ENCODE measurements at places on chromosomes 6 and 20.
A peak's percentile ranks its signal among the peaks of the same experiment; 100 is the strongest.

DNA sequence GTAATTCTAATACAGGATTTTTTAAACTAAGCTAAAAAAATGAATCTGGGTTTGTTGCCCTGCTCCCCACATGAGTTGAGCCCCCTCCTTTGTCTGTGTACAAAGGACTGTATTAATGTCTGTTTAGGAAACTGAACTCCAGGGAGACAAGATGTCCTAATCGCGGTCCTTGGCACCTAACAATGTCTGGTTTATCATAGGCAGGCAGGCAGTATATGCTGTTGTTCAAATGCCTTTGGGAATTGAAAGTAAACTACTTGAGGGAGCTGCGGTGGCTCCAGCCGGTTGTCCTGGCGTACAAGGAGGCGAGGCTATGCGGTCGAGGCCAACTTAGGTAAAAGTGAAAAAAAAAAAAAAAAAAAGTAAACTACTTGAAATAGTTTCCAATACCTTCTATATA, 98.5 kb downstream of the TULP4 start:
- no peak for DNase-seq

GRCh38 chr20:63740070-63740626, 572 bp downstream of the SLC2A4RG start:
- DNase-seq = no peak

DNA sequence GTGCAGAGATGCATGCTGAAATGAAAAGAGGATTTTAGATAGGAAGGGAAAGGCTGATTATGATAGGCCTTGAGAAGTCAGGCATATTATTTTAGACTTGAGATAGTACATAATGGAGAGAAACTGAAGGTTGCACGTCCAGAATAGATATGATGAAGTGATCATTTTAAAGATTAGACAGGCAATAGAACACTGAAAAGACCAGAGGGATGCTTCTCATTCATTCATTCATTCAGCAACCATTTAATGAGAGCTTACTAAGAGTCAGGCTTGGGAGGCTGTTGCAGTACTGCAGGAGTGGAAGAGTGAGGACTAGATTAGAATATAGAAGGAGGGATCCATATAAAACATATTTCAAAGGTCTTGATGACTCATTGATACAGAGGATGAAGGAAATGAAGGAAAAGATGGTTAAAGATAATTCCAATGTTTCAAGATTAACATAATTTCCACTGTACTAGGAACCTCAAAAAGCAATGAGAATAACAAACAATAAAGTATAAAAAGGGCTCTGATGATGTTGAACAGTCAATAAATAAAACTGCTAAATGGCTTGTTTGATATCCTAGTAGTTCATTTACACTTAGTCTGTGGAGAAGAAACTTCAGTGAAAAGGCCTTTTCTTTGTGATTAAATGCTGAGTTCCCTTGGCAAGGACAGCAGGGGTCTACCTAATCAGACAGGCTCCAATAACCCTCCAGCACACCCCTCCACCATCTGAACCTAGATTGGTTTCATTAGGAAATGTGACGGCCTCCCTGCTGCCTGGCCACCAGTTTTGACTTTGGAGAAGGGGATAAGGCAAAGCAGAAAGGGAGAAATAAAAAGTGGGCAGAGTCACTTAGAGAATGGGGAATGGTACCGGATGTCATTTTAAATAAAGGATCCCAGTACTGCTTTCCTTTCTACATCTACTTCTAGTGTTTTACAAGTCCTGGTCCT, 5.3 kb upstream of the FBXO9 start:
- DNase-seq = no peak

DNA sequence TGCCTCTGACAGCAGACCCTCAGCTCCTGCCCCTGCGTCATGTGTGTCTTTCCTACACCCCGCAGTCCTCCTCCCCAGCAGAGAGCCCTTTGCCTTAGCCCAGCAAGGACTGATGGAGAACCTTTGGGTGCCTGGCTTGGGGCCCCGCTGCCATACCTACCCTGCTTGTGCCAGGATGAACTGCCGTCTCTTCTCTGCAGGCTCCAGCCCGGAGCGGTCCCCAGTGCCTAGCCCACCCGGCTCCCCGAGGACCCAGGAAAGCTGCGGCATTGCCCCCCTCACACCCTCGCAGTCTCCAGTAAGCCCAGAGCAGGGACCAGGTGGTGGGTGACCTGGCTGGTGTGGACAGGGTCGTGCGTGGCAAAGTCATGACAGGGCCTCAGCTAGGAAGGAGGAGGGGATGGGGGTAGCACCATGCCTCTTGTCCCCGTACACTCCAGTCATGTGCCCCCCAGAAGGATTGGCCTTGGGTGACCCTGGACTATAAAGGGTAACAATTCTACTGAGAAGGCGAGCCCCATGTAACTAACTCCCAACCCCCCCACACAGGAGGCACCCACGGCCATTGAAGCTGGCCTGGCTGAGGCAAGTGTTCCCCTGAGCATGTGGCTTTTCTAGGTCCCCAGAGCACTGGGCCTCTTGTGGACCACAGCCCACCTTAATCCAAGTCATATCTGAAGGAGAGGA, 8.3 kb downstream of the HSPA12B start:
- no peak for DNase-seq

GRCh38 chr6:56891754-56892153, 63.2 kb upstream of the BEND6 start:
- no peak for DNase-seq

GRCh38 chr6:162119341-162119740, 608.2 kb downstream of the PRKN start:
- no peak for DNase-seq

DNA sequence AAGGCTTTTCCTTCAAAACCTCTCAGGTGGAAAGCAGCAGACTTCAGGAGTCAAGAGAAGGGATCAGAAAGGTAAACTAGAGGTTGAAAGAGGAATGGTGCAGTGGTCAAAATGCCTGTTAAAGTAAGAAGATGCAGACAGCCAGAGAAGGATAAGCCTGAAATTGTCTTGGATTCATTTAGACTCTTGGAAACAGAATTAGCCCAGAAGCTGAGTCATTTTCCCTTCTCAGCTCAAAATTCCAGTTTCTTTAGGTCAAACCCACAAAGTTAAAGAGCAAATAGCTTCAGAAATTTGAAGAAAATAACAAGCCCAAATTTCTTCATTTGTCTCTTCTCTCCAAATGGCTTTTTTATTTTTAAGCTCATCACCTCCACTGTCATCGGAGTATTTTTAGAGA, 73.9 kb downstream of the DHX35 start:
- DNase-seq = no peak

DNA sequence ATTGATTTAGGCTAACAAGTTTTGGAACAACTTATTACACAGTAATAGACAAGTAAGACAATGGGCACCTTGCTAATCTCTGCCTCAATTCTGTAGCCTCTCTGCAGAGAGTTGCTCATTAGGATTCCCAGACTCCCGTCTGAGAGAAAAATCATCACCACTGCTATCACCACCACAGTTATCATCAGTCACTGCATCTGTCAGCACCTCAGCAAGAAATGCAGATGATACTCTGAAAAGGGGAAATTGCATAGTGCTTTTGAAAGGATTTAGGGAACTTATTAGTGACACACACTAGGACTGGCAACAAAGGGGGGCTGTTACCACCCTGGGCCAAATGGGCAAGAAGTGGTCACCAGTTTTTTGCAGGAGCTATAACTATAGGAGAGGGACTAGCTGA, 39.9 kb downstream of the FOXA2 start:
- no peak for DNase-seq

DNA sequence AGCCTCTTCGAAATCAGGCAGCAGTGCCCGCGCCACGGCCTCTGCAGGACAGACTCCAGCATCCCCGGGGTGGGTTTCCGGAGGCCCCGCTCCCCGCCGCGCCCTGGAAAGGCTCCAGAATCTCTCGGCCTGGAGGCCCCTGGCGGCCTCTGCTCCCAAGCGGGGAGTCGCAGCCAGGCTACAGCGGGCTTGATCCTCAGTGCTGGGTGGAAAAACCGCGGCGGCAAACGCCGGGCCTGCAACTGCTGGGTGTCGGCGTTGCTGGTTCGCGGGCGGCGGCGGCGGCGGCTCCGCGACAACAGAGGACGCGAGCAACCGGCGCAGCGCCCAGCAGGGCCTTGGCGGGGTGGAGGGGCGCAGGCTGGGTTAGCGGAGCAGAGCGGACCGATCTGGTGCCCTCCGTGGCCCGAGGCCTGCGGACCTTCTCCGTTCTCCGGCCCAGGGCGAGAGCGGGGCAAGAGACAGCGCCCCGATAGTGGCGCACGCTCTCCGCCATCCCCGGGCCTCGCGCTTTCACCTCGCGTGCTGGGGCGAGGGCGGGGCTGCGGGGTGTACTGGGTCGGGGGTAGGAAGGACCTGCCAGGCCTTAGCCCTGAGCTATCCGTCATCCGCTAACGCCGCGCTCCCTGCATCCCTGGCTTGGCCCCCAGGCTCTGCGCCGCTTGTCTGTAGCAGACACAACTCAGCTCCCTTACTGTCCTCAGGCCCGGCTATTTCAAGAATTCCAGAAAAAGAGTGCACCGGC, 3.4 kb upstream of the ZNF292 start:
- peak; percentile 36 for DNase-seq

GRCh38 chr6:38968702-38969149, 79.9 kb upstream of the GLP1R start:
- DNase-seq = no peak

GRCh38 chr6:140490081-140490480, 1115.6 kb upstream of the CITED2 start:
- no peak for DNase-seq

- DNase-seq = no peak
These were observed 487.0 kb upstream of the PTCHD4 start for GRCh38 chr6:48597951-48598350.

- DNase-seq = no peak
These were observed 862.7 kb upstream of the FLRT3 start for GRCh38 chr20:15200147-15200565.

DNA sequence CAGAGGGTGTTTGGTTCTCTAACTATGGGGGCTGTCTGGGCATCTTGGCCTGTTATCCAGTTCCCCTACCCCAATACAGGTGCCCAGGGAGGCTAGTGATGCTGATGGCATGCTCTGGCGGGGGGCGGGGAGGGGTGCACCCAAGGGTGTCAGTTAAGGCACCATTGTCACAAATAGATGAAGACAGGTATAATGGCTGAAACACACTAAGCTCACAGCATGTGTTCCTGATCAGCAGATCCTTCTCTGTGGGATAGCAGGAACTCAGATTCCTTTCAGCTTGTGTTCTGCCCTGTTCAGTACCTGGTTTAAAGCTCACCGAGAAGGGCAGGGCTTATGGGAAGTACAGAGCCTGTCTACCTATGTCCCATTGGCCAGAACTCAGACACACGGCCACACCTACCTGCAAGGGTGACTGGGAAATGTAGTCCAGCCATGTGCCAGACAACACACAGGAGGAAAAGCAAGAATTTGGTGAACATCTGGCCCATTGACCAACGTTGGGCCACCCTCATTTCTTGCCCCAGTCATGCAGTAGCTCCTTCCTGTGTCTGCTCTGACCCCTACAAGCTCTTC, 3.4 kb upstream of the RSPO4 start:
- no peak for DNase-seq

- no peak for DNase-seq
These were observed 212.7 kb upstream of the PLN start for GRCh38 chr6:118335325-118335816.

DNA sequence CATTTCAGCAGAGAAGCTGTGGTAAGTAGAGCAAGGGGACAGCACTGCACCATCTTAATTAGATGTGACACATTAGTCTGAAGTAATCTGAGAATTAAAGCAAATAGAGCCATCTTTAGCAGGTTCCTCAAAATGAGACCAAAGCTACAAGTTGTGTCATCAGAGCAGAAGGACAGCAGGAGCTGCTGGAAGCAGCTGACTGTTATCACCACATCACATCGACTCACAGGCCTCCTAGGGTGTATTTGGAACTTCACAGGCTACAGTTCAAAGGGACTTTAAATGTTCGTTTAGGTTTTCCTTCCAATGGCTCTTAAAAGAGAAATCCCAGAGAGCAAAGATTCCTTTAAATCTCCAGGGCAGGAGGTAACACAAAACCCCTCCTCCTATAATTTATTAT, 69.5 kb downstream of the LCA5 start:
- no peak for DNase-seq

DNA sequence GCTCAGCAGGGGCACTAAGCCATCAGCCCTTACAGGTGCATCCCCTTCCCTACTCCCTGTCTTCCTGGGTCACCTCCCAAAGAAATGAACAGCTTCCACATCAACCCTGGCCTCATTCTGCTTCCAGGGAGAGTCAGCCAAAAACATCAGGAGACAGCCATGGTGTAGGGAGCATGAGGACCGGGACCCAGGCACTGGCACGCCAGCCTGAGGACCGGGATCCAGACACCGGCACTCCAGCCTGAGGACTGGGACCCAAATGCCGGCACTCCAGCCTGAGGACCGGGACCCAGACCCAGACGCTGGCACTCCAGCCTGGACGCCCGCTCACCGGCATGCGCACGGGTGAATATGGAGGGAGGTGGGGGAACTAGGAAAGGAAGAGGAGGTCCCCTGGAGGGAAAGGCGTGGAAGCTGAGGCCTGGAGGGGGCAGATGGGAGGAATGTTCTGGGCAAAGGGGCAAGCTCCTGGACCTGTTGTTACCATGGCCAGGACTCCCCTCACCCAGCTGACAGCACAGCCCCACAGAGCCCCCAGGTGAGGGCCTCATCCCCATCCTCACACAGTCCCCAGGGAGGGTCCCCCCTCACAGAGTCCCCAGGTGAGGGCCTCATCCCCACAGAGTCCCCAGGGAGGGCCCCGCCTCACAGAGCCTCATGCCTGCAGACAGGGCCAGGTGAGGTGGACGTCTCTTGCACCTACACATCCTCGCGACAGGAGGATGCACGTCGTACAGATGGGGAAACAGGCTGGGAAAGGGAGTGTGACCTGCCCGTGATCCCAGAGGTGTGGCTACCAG, 26.0 kb upstream of the MRGBP start:
- no peak for DNase-seq

DNA sequence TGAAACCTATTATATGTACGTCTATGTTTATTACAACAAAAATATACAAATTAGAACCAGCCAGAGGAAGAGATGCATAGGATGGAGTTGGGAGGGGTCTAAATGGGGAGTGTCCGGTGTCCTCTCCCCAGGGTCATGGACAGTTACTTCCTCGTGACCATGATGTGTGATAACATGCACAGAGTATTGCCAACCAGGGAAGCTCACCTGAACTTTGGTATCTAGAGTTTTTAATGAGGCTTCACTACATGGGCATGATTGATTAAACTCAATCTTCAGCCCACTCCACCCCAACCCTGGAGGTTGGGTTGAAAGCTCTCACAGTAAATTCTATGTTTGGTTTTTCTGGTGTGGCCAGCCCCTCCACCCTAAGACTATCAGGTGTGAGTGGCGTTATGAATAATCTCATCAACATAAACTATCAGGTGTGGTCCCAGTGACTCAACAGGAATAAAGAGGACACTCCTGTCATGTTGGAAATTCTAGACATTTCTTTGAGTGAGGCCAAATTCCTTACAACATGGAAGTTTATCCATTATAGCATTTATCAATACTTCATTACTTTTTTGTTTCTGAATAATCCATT, 36.4 kb upstream of the FKBP1A start:
- no peak for DNase-seq

GRCh38 chr6:127967708-127968107, 66.8 kb upstream of the THEMIS start:
- DNase-seq = no peak

GRCh38 chr20:19161336-19161735, 51.1 kb upstream of the SLC24A3 start:
- no peak for DNase-seq

- DNase-seq = no peak
These were observed 533 bp upstream of the RSPO3 start for GRCh38 chr6:127117979-127118297.

All from stimulated activated CD8-positive, alpha-beta memory T cell treated with anti-CD3 and anti-CD28 coated beads, Interleukin-7, amount 100 ng/mL, for 1 hour (primary cell).